CD4-positive, alpha-beta T cell treated with Interleukin-15 for 1 hour (primary cell): ENCODE measurements at places on chromosomes 6 and 20.

- DNase-seq, result peak; percentile 38
Observed at GRCh38 chr6:89117211-89118108, at the start of gene SRSF12. Gene SRSF12 (minus strand): TSS chr6:89118071. CDS start chr6:89117887, 184 bp downstream.

DNA sequence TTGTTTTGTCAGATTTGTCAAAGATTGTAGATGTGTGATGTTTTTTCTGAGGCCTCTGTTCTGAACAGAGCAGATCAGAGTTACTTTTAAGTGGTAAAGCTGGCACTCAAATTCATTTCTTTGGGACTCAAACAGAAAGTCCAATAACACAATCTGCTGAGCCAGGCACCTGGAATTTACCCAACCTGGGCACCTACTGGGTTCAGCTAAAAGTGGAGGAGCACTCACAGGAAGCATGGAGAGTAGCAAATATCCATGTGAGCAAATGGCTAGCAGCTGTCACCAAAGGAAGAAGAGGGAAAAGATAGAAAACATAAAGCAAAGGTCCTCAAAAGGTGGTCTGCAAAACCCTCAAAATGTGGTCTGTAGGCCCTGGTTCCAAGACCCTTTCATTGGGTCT lies 116.8 kb downstream of the FIG4 start:
- DNase-seq, result no peak

DNA sequence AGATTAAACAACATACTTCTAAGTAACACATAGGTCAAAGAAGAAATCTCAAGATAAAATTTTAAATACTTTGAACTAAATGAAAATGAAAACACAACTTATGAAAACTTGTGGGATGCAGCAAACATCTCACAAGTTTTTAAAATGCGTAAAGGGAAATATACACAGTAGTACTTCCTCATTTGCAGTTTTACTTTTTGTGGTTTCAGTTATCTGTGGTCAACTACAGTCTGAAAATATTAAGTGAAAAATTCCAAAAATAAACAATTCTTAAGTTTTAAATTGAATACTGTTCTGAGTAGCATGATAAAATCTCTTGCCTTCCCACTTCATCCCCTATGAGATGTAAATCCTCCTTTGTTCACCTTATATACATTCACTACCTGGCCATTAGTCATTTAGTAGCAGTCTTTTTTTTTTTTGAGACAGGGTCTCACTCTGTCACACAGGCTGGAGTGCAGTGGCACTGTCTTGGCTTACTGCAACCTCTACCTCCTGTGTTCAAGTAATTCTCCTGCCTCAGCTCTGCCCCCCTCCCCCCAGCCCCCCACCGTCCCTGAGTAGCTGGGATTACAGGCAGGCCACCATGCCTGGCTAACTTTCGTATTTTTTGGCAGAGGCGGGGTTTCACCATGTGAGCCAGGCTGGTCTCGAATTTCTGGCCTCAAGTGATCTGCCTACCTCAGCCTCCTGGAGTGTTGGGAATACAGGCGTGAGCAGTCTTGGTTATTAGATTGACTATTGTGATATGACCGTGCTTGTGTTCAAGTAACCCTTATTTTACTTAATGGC lies 154.6 kb upstream of the AHI1 start:
- no peak for DNase-seq

DNA sequence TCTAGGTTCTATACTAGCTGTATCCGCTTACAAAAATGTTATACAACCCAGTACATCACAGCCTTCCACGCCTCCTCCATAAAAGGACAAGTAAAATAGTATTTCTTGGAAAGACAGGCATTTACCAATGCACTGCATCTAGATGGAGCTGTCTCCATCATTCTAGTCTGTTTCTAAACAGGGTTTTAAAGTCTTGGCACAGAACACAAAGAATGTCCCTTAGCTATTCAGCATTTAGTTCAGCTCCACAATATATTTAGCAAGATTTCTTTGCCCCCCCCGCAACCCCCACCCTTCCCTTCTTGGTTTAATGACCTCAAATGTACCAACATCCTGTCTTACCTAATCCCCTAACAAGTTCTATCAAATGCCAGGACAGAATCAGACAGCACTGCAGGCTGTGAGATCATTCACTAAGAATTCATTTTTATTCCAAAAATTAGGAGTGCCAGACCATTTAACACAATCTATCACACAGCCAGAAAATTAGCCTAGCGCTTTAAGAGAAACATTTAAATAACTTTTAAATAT lies 198.6 kb downstream of the BACH2 start:
- peak; percentile 37 for DNase-seq
